ENCODE measurements at places on chromosomes 7 and 10.

DNA sequence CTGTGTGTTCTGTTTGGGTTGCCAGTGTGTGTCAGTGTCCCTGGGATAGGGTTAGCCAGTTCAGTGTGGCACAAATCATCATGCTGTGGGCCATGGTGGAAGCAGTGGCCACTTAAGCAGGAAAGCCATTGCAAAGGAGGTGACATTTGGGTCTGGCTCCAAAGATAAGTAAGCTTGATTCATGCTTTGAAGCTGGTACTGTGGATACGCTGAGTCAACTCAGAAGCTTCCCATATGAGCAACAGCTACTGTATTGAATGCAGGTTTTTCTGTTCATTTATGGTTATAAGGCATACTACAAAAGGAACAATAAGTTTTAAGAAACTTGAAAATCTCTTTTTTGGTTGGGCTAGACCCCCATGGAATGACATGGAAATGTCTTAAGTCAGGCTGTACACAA, 143.1 kb downstream of the BMPER start:
- no peak for DNase-seq

DNA sequence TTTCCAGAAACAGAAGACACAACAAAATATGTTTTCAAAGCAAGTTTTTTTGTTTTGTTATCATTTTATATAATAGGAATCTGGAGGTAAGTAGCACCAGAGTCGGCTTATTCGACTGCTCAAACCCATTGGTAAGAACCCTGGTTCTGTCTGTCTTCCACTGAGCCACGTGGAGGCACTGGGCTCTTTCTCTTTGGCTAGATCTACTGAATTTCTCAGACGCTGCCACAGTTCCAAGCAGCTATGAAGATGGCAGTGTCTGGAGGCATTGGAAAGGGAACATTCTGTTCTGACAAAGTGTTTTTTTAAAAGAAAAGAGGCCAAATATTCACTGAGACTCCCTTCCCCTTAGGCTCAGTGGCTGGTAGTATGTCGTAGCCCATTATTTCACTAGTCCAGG, 338.8 kb downstream of the NRG3 start:
- no peak for DNase-seq

GRCh38 chr10:131044379-131045111, 267.0 kb downstream of the TCERG1L start:
- no peak for DNase-seq

- DNase-seq: no peak
Observed at GRCh38 chr7:26397332-26397731, 105.7 kb downstream of the SNX10 start.

- no peak for DNase-seq
Observed at GRCh38 chr10:98748298-98748697, 301.6 kb upstream of the HPS1 start.

GRCh38 chr7:132646052-132646451, 69.8 kb upstream of the PLXNA4 start:
- no peak for DNase-seq

Measured in CD4-positive, alpha-beta T cell treated with Interferon alpha-2 for 1 hour (primary cell).